ENCODE measurements at places on chromosomes 3 and 15. TPM values are rescaled to one million over a fixed set of nuclear protein-coding genes. Genes with fewer than 3 reads are reported as not detected.

HIGD2B gene
- not detected for total RNA-seq

SERPINI2 gene
- total RNA-seq = not detected

DNA sequence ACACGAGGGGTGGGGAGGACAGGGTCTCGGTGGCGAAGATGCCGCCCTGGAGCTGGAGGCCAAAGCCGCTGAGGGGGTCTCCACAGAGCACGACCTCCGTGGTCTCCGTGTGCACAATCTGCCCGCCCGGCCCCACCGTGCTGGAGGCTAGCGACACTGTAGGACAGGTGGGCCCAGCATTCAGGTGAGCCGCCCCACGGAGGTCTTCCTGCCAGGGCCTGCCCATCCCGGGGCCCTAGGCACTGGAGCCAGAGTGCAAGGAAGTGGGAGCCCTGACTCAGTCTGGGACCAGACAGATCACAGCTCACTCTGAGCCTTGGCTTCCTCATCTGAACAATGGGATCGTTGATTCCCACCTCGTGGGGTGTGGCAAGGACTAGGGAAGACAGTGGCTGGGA, 25.8 kb downstream of the GRIP2 start:
- no peak overlapping the region for H3K4me3 ChIP-seq
- no peak for DNase-seq
- no peaks in the 10 kb centered on the region for H3K4me1 ChIP-seq
- H3K36me3 ChIP-seq = no peaks in the 10 kb centered on the region
- no peak overlapping the region for H3K27ac ChIP-seq

DNA sequence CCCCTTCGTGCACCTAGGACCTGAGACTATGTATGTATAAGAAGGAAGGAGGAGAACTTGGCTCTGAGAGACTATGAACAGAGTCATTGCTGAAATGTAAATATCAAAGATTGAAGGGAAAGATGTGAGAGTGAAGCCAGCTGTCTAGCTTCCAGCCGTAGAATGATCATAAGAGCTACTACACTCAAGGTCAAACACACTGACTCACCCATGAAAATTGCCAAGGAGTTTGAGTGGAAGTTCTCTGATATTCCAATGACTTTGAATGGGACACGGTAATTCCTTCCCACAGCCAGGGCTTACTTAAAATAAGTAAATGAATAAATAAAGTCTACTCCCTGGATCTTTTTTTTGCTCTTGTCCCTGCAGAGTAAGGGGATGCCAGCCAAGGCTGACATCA, 398.9 kb upstream of the TPRG1 start:
- no peak for DNase-seq
- H3K4me1 ChIP-seq = peaks cover 25% of the 10 kb centered on the region
- no peak overlapping the region for H3K4me3 ChIP-seq
- H3K27me3 ChIP-seq = no peaks in the 10 kb centered on the region

GRCh38 chr15:55549305-55549704, 38.8 kb downstream of the PYGO1 start:
- peaks cover 25% of the 10 kb centered on the region for H3K4me1 ChIP-seq
- no peaks in the 10 kb centered on the region for H3K27me3 ChIP-seq
- peaks cover 34% of the 10 kb centered on the region for H3K36me3 ChIP-seq
- no peak overlapping the region for H3K4me3 ChIP-seq
- no peak overlapping the region for H3K27ac ChIP-seq
- DNase-seq = no peak

OXSM gene
- total RNA-seq = 8.3 TPM

DNA sequence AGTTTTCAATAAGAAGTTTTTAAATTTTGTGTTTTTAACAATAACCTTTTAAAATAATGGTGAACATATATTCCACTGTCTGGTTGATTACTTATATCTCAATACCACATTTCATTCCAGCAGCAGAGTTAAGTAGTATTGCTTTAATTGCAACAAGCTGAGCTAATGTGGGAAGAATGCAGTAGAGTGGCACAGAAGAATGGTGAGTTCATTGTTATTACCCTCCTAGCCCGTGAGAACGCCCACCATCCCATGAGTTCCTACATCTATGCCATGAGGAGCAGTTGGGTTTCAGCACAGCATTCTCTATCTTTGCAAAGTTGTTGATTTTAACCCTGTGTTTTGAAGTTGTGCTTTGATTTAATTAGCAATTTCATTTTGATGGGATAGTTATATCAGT, 17.8 kb upstream of the NR2E3 start:
- no peak overlapping the region for H3K27ac ChIP-seq
- H3K27me3 ChIP-seq = no peaks in the 10 kb centered on the region
- peaks cover 10% of the 10 kb centered on the region for H3K4me1 ChIP-seq

CFAP100 gene
- total RNA-seq = not detected
